ENCODE measurements at places on chromosomes 1 and 21.

DNA sequence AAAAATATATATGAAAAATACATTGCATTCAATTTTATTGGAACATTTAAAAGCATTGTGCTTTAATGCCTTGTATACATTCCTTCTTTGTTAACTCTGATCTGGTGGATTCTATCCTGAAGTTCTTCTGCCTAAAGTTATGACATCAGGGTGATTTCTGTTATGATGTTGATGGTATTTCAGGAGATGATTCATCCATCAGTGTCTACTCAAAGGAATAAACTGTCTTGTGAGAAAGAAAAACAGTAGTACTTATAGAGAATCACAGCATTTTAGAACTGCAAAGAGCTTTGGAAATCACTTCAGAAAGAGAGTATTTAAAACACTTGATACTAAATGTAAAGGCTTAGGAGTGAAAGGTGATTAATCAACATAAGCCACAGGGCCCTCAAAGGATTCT, 155.7 kb downstream of the PTPRC start:
- no peak for DNase-seq

GRCh38 chr1:28058168-28058567, 30.2 kb downstream of the EYA3 start:
- DNase-seq: no peak

DNA sequence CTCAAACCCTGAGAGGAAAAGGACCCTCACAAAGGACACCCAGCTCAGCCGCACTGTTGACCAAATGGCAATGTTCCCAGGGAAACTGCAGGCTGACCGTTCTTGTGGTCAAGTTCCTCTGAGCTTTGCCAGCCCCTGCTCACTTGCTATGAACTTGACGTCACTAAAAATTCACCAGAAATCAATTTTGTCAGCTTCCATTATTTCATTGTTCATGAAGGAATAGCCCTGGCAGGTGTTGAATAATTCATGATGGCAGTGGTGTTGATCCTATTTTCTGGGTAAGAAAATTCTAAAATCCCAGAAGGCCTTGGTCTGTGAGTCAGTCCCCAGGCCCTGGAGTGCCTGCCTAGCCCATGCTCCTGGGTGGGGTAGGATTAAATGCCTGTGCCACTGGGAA, 318.9 kb downstream of the ZNF326 start:
- no peak for DNase-seq

DNA sequence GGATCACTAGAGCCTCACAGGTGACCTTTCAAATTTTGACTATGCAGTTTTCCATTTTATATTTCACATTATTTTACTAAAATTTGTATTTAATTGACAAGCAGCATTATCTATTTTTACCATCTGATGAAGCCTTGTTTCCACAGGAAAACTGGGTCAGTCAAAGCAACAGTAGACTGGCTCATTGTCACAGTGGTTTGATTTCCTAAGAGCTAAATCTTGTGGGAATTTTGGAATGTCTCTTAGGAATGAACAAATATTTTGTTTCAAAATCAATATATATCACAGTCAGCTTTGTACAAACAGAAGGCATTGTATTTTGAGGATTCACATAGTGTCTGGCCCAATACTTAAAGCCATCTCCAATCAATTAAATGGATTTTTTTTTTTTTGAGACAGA, 152.6 kb upstream of the RNPC3 start:
- DNase-seq: no peak

GRCh38 chr1:50158421-50158820, 49.7 kb downstream of the ELAVL4 start:
- DNase-seq: no peak

DNA sequence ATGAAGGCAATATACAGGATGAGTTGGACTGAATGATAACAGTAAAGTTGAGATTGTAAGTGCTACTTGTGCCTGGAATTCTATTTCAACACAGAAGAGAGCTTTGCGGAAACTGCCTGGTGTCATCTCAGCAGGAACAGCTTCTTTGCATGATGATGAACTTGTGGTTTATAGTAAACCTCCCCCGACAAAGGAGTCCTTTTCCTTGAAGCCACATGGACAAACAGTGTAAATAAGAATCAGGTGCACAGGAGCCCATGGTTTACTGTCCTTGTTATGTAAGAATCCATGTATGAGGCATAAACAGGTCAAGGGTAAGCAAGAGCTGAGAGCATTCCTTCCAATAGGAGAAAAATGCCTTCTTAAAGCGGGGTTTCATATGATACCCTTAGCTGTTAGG, 66.2 kb downstream of the PCNX2 start:
- no peak for DNase-seq

- no peak for DNase-seq
These were observed 63.6 kb upstream of the CACYBP start for GRCh38 chr1:174935961-174936727.

- DNase-seq: no peak
These were observed 492.0 kb upstream of the RUNX1 start for GRCh38 chr21:35540950-35541638.

DNA sequence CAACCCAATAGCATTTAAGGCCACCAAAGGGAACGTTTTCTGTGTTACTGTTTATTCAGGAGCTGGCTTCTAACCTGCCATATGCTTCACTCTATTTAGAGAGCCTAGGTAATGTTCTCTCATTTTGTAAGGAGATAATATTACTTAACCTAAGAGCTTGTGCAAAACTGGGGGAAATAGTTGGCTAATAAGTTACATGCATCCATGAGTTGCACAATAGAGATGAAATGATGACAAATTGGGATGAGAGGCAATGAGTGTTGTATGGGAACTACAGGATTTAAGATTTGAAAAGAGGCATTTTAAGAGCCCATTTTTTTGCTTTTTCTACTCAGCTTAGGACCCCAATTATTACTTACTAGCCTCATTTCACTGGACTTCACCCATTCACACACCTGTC, 151.0 kb downstream of the ST6GALNAC3 start:
- no peak for DNase-seq

DNA sequence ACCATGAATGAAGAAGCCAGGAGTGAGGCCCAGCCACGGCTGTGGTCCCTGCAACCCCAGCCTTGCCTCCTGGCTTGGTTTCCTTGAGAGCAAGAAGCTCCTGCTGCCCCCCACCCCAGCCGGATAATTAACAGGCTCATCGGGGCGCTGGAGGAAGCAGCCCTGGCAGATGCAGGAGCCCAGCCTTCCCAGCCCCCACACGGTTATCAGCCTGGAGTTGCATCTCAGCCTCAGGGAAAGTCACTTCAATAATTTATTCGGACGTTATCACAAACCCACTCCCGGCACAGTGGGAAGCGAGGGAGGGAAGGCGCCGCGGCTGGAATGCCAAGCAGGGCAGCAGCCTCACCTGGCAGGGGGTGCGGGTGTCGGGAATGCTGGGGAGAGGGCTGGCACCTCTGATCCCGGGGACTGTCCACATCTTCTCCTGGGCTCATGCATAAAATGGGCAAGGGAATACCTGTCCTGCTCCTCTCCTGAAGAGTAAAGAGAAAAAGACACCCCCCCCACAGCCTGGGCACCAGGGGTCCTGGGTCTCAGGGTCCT, 43.3 kb upstream of the LRP8 start:
- DNase-seq: no peak

- no peak for DNase-seq
These were observed 38.6 kb downstream of the MEF2D start for GRCh38 chr1:156461781-156462647.

DNA sequence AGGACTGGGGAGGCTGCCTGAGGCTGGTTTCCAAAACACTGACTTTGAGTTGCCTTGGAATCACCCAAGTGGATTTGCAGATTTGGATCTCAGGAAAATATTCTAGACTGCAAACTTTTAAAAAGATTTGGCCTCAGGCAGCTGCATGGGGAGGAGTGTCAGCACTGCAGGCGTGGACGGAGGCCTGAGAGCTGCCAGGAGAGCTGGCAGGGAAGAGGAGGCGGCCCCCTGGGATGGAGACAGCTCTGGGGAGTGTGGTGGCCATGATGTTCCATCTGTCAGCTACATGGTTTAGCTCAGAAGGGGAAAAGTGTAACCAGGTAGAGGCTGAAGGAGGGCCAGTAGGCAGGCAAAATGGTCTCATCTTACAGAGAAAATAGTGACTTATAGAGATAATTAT, 72.1 kb downstream of the VPS26C start:
- DNase-seq: no peak

DNA sequence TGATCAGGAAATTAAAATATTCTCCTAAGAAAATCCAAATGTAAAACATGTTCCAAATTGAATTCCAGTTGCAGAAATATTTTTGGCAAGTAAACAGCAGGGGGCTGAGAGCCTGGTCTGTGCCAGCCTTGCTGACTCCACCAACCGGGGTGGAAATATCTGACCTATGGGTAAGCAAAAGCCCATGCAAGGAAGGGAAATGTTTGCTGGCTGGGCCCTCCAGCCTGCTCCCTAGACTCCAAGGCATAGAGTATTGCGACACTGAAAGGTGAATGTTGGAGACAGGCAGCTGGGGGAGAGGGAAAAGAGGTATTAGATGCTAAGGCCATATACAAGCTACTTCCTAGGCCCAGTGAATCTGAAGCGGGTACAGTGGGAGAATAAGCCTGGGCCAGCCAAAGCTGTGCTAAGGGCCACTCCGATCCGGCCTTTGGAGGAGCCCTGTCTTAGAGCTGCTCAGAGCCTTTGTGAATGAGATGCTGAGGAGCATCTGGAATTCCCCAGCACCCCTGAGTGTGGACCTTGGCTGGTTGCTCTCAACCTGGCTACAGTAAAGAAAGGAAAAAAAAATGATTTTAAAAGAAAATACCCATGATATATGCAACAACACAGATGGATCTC, 24.9 kb upstream of the ATP1B1 start:
- DNase-seq: no peak

DNA sequence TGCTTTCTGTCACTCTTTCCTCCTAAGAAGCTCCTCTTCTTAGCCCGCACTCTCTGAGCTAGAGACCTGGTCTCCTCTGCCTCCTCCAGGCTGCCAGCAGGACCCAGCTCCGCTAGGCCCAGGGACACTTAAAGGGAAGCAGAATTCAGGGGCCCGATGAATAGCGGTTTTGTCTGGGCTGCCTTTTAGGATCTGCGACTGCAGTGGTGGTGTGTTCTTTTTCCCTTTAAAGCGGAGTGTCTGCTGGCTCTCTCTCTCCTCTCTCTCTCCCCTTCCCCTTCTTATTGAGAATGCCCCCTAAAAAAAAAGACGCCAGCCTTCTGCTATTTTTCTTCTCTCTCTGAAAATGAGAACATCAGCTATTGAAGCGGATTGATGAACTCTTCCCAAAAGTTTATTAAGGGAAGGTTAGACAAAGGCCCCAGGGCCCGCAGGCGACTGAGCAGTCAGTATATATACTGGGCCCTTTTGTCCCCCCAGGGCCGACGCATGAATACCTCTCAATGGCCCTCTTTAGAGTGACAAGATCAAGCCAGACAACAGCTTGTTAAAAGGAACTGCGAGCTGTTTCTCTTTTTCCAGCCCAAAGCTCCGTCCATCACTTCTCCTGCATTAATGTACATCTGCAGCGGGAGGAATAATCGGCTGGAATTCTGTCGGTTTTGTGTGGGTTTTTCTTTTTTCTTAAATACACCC, 27.0 kb downstream of the PAX7 start:
- no peak for DNase-seq

DNA sequence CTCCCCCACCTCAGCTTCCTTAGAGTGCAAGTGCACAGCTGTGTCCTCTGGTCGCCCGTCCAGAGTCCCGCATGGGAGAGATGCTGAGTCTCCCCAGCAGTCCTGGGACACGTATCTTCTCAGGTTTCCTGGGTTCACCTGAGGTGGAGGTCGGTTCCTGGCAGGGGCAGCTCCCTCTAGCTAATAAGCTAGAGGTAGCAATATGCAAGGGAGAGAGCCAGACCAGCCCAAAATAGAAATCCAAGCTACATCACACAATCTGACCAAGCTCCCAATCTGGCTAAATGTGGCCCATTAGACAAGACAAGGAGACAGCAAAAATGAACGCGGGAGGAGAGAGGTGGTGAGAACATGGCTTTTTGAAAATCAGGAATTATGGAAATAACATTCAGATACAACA, 30.9 kb upstream of the CADM3 start:
- no peak for DNase-seq

GRCh38 chr1:181488866-181489265, 5.5 kb downstream of the CACNA1E start:
- DNase-seq: no peak

DNA sequence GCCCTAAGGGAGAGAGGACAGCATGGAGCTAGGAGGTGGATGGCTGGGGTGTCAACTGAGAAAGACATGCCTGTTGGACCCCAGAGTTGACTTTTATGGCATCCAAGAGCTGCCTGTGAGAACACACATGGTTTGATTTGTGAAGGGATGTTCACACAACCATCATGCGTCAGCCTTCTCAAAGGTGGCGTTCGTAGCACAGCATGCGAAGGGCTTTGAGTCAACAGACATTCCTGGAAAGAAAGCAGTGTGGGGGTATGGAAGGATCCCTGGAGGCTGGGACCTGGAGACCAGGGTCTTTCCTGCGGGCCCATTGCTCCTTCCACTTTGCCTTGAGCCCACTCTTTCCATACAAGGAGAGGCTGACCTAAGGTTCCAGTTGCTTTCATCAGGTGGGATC, 6.4 kb upstream of the WNT3A start:
- no peak for DNase-seq

DNA sequence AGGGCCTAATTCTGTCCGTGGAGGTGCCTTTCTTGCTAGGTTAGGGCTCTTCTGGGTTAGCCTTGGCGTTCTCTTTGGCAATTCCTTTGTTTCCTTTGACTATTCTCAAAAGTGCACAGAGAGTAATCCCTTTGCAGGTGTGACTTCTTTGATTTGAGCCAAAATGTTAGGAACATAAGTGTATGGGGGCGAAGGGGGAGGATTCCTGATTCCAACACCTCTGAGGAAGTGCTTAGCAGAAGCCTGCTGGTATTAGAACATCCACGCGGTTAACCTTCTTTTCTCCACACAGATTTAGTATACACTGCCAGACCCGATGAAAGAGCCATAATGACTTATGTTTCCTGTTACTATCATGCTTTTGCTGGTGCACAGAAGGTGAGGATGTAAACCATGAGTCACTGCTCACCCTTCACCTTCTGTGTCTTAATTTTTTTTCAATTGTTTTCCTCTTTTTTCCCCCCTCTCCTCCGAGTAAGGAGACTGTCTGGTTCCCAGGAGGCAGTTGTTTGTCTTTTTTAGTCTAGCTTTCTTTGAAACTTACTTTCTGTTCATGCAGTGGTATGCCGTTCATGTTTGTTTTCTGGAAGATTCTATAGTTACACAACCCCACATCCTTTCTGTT, 48.0 kb downstream of the ACTN2 start:
- no peak for DNase-seq

- DNase-seq: no peak
These were observed 30.4 kb upstream of the JAK1 start for GRCh38 chr1:64996541-64997257.

DNA sequence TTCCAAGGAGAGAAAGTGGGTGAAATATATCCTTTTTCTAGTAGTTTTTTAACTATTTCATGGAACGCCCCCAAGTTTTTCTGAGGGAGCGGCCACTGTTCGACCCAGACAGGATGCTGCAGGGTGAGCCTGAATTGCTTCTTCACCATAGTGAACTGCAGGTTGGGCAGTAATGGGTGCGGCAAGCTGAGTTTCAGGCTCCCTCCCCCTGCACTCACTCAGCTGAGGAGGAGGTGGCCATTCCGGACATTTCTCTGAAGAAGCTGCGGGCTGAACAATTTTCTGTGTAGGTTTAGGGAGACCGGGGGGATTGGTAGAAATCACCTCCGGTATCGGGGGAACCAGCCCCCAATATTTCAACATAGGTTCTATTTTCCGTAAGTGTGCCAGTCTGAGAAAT, 8.2 kb downstream of the DAP3 start:
- no peak for DNase-seq

Data from stimulated activated CD4-positive, alpha-beta T cell treated with anti-CD3 and anti-CD28 coated beads, Interleukin-1b, Interleukin-23, amount 100 ng/mL, for 4 hours (primary cell).